BJ (cell line): ENCODE measurements at places on chromosomes 3 and 15.
A peak's percentile ranks its signal among the peaks of the same experiment; 100 is the strongest.

GRCh38 chr3:122021811-122022401 is at the start of gene ILDR1:
TSS of gene ILDR1 (minus strand) at chr3:122022247. CDS start at chr3:122022077, 170 bp downstream.
- no peak for DNase-seq

GRCh38 chr15:38756441-38756840 is 191.8 kb upstream of the RASGRP1 start:
- no peak for DNase-seq

- DNase-seq = no peak
Measured at GRCh38 chr3:124634210-124635168, 95.8 kb upstream of the UMPS start.

DNA sequence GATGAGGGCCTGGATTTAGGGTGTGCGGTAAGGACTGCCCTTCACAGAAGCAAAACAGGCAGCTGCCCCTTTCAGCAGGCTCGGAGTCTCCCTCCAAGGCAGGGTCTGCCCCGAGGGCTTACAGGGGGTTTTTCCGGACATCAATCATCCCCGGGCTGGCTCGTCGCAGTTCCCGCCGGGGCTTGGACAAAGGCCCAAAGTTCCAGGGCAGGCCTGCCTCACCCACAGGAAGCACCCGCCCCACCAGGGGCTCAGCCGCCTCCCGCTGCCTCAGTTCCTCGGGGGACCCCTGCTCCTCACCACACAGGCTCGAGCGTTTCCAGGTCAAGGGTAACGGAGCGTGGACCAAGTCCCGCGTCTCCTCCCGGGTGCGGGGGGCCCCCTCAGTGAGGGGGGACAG is 27.0 kb downstream of the KIF7 start:
- no peak for DNase-seq

DNA sequence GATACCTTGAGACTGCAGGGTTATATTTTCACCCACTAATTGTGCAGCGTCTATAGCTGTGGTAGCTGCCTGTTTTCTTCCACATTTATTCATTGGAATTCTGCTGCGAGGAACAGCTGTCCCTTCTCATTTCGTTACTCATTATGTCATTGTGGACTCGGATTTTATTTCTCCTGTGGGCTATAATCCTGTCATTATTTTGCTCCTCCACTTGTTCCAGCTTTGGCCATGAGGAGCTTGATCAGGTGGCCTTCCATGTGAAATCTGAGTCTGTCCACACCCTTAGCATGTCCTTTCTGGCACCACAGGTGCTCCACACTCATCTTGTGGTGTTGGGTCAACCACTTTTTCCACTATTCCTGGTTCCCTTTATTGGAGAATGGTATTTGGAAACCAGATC is 14.8 kb downstream of the LYSMD4 start:
- no peak for DNase-seq

DNA sequence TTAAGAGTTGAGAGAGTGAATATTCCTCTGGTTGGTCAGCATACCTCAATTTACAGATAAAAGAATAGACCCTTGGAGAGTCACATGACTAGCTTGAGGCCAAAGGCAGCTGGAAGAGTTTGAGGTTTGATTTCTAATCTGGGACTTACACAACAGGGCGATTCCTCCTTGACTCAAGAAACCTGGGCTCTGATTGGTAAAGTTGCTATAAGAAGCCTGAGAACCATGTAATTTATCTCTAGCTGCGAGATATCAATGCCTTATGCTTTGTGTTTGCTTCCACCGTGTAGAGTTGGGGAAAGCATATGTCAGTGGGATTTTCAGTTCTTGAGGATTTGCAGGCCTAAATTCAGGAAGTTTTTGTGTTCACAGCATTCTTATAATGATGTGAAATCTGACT is 206.0 kb downstream of the KLHL25 start:
- no peak for DNase-seq

GRCh38 chr15:74833376-74834107 is 7.1 kb downstream of the CPLX3 start:
- no peak for DNase-seq

DNA sequence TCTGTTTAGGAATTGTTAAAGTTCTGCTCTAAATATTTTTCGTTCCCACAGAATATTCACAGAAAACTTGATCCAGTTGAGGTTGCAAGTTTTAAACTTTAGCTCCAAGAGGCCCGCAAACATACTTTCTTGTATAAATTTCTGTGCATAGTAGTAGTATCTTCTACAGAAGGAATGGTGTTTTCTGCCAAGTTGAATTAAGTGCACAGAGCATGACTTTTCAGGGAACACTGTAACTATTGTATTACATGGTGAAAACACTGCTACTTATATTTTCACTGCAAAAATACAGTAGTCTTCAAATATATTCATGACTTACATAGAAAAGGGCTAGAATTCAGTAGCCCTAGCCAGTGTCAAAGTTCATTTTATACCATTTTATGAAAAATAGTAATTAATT is 67.0 kb downstream of the SUCNR1 start:
- no peak for DNase-seq

- DNase-seq = no peak
Measured at GRCh38 chr3:992871-993270, 100.0 kb upstream of the CNTN6 start.

DNA sequence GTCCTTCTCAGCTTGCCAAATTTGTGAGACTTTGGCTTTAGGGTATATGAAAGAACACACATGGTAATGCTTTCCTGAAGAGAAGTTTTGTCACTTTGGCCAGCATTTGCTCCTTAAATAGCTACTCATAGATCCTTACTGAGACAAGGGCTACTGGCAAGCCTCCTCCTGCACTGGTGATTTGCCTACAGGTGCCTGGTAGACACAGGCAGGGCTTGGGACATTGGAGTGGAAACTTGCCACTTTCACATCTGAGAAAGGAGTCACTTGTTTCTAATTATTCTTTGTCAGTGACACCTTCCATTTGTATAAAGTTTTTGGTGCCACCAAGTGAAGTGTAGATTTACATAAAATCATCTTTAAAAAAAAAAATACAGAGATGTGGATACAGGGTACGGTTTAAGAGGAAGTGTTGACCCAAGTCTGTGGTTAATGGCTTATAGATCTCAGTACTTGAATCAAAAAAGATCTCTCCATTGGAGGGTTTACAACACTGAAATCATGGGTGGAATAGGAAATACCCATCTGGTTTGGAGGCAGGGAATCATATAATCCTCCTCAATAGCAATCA is 132.8 kb upstream of the GADL1 start:
- DNase-seq = no peak

DNA sequence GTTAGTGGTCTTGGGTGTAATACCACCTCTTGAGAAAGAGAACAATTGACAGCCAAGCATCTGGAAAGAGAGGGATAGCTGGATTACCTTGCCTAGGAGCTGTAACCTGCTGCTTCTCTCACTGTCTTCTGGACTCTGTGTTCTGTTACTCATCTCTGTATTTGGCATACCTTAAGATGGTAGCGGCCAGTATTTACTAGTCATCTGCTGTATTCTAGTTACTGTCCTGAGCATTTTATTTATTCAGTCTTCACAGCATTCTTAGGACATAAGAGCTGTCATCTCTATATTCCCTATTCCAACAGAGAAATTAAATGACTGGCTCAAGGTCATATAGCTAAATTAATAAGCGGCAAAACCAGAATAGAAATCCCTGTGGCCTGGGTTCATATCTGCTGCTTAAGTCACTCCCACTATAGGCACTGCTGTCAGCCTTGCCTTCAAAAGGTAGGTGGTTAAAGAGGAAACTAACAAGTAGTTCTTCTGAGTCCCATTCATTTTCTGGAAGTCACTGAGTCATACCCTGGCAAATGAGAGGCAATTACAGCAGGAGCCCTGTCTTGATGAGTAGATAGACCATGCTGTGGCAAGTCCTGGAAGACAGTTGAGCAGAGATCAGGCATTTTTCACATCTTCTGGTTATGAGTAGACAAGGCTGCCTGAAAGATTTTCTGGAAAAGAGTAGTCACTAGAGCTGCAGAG is 68.2 kb downstream of the RAB7A start:
- peak; percentile 63 for DNase-seq

DNA sequence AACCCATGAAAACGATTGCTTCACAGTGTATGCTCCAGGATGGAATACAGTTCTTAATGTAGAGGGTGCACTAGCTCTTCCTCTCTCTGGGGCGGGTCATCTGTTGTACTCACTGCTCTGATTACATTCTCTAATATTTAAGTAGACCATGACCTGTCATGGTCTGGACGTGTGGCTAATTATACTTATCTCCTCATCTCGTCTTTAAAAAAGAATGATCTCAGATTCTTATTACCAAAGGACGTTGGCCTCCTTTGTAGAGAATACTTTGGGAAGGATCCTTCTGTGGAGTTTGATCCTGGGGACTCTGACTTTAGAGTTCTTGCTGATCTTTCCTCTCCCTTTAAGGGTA is 48.4 kb upstream of the TRAK1 start:
- no peak for DNase-seq

- DNase-seq = no peak
Measured at GRCh38 chr3:190709351-190709773, 153.1 kb downstream of the GMNC start.

- no peak for DNase-seq
Measured at GRCh38 chr3:16337856-16338540, 73.0 kb downstream of the OXNAD1 start.

GRCh38 chr3:195200010-195200822 is 70.7 kb downstream of the XXYLT1 start:
- DNase-seq = no peak

DNA sequence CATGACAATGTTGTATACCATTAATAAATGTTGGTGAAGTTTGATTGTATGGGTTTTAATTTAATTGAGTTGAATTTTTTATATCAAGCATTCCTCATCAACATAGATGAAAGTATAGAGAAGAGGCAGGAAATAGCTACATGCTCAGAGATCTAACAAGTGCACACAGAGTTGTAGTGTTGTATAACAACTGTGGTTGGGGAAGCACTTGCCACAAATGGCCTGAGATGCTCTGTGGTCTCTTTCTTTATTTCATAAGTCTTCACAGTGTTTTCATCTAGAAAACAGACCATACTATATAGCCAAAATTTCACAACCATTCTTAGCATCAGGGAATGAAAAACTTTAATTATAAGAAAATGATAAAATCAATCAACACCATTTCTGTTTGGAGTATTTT is 682.6 kb upstream of the NECTIN3 start:
- no peak for DNase-seq

- no peak for DNase-seq
Measured at GRCh38 chr15:69624816-69625215, 172.2 kb downstream of the RPLP1 start.

DNA sequence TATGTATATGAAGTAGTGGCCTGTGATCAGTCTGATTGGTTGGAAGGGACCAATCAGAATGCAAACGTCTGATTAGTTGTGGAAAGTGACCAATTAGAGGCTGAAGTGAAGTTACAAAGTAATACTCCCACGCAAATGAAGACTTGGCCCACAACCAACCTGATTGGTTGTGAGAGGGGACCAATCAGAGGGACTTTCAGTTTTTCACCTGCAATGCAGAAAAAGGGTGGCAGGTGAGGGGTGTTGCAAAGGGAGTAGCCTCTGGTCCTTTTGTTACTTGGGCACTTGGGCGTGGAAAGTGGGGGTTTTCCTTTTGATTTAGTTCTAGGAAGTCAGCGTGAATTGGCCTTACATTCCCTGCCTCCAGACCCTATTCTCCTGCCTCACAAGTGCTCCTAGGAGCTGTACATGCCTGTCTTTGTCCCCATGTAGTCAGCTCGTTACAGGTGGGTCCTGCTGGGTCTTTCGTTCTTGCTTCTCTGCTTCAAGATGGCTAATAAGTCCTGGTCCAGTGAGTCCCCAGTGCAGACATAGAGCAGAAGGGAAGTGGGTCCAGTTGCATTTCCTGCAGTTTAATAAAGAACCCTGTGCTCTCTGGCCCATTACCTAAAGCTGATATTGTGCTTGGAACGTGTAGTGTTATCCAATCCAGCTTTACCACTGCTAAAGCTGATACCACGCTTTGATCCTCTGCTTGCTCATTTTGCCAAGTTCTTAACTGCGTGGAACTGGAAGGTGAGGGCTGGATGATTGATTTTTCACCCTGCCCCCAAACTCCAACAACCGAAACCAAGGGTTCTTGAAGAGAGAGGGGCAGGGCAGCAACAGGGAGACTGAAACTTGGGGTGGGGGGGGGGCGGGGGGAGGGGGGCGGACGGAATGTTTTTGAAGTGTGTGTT is 46.0 kb upstream of the CD47 start:
- no peak for DNase-seq

GRCh38 chr3:105622169-105622568 is 246.6 kb downstream of the CBLB start:
- DNase-seq = no peak

GRCh38 chr3:180321534-180321933 is 280.4 kb upstream of the TTC14 start:
- no peak for DNase-seq

DNA sequence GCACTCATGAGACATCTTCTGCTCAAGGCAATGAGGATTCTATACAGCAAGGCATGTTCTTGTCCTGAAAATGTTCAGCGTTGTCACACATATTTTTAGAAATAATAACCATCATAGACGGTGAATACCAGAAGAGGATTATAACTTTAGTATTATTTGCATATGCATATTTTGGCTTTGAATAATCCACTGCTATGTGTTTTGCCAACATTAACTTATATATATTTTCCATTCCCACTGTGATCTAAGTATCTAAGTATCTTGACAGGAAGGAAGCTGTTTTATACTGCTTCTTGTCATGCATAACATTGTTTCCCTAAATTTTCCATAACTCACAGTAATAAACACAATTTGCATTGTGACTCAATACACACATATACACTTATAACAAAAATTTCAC is 509.5 kb downstream of the TBL1XR1 start:
- DNase-seq = no peak

GRCh38 chr15:31332020-31332680 is 5.5 kb downstream of the KLF13 start:
- no peak for DNase-seq

DNA sequence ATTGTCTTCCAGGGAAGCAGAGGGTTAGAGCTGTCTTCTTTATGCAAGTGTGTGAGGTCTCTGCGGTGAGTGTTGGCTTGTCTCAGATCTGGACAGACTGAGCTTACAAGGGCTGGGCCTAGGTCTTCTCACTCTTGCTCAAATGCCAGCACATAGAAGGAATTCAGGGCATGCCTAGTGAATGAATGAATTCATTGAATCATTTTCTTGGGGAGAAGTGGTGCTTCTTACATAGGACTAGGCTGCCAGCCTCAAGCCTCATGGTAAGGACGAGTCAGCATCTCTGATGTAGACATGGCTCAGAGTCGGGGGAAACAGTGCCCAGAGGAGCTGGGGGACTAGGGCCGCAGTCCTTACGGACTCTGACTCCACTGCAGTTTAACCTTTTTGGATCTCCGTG is 17.2 kb downstream of the MKRN2 start:
- DNase-seq = no peak

GRCh38 chr3:185661772-185662171 is 75.7 kb downstream of the SENP2 start:
- DNase-seq = no peak
